T-helper 2 cell (primary cell): ENCODE measurements at places on chromosomes 11 and 22.

DNA sequence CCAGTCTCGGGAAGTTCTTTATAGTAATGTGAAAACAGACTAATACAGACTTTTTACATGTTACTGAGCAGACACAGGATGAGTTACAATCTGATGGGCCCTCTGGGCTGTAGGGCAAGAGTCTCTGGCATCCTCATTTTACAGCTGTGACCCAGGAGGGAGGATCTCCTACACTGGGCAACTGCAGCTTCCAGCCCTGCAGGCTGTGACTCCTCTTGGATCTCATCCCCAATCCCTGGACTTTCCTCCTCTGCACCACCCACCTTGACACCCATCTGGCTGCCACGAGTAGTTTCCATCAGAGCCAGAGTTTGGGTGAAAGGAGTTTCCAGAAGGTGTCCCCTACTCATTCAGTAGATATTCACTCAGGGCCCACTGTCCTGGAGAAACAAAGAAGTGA lies 48.9 kb upstream of the MYEOV start:
- no peak for DNase-seq

GRCh38 chr11:44927174-44927661 lies 23.5 kb downstream of the TP53I11 start:
- DNase-seq: peak; percentile 45

DNA sequence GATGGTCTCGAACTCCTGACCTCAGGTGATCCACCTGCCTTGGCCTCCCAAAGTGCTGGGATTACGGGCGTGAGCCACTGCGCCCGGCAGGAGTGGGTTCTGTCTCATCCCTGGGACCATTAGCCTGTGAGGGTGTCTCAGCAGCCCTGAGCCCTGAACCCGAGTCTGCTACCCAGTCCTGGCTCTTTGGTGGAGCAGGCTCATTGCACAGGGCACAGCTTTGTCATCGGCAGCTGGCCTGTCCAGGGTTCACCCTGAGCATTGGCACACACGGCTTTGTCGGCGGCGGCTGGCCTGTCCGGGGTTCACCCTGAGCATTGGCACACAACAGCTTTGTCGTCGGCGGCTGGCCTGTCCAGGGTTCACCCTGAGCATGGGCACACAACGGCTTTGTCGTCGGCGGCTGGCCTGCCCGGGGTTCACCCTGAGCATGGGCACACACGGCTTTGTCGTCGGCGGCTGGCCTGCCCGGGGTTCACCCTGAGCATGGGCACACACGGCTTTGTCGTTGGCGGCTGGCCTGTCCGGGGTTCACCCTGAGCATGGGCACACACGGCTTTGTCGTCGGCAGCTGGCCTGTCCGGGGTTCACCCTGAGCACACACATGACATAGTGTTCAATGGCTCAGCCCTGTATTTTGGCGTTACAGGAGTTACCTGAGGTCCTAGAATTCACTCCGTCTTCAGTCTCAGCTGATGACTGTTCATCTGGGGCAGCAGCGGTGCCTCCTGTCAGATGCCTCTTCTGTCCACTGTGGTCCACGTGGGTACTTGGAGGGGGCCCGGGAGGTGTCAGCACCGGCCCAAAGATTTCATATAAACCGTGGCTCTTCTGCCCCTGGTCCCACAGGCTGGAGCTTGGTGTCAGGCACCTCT lies 1082.5 kb downstream of the BRD1 start:
- DNase-seq: no peak

DNA sequence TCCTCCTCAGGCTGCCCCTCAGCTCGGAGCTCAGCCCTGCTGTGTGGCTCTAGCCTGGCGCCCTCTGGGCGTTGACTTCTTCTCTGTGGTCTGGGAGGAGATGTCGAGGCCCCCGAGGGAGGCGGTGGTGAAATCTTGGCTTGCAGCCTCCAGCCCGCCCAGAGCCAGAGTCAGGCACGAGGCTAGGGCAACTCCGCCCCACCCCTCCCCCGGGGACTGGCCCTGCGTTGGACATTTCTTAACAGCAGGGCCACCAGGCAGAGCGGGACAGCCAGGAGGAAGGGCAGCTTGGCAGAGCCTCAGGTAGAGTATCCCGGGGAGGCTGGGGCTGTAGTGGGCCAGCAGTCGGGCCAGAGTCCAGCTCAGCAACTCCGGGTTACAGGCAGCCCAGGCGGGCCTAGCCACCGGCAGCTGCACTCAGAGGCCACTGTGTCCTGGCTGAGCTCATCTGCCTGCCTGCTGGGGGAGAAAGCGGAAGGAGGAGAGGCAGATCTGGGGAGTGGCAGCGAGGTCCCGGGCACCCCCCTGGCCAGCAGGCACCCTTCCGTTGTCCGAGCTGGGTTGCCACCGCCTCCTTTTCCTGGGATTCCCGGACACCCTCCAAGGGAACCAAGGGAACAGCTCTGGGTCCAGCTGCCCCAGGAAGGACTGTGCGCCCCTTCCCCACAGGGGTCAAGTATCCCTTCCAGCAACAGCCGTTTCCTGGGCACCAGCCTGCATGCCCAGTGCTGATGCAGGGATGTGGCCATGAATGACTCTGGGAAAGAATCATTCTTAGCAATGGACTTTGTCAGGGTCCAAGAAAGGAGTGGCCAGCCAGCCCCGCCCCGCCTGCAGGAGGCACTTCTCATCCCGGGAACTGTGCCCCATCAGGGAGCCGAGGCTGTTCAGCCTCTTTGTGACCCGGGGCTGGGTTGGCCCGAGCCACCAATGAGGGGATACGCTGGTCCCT lies at the start of gene ALDH3B1:
Gene ALDH3B1, plus strand, starts transcription at position 238 of the 952 bp plus-strand sequence. CDS start 4,971 bp downstream, outside the sequence.
- no peak for DNase-seq

DNA sequence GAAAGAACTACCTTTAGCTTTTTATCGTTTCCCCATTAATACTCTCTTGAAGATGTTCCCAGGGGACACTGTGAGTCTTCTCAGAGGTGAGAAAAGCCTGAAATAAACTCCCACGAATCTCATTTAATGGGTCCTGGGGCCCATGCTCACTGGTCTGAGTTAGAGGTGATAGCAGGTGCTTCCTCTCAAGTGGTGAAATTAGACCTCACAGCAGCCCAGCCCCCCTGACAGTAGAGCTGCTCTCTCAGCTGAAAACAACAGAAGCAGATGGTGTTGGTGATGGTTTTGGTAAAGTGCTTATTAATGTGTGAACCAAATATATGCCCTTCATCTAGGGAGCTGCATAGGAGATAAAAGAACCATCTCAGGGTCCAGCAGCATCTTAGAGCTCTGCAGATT lies 76.8 kb upstream of the VPREB1 start:
- peak; percentile 25 for DNase-seq

DNA sequence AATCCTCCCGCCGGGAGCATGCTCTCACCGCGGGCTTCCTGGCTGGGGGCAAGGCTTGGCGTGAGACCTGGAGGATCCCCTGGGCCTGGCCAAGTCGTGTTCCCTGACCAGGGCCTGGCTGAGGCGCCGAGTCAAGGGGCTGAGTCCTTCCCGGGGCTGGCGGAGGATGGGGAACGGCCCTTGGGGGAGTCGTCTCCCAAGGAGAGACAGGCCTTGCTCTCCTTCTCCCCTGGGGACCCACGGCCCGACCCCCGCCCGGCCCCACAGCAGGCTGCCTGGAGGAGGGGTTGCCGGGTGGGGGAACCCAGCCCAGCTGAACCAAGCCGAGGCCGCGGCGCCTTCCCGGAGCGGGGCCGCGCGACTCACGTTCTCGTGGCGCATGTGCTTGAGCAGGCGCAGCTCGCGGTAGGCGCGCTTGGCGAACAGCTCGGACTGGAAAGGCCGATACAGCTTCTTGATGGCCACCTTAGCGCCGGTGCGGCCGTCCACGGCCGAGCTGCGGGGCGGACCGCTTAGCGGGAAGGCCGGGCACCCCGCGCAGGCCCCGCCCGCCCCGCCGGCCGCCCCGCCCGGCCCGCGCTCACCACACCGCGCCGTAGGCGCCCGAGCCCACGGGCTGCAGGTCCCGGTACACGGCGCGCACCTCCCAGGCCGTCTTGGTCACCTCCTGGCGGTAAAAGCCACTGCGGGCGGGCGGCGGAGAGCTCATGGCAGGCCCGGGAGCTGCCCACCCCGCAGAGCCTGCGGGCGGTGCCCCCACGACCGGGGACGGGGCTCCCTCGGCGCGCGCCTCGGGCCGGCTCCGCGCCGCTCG lies 475 bp downstream of the MAPK12 start:
- DNase-seq: peak; percentile 52

DNA sequence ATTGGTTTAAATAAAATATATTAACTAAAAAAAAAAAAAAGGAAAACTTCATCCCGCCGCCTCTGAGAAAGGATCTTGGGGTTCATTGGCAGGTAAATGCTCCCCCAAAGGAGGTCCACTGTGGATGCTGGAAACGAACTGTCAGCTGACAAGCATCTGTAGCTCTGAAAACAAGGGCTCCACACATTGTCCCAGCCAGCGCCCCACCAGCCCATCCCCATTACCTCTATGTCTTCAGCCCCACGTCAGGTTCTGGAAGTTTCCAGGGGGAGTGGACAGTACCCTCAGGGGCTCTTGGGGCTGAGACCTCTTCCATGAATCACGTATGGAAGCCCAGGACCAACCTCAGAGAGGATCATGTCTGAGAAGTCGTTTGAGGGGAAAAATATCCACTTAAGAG lies 66.4 kb upstream of the WNT7B start:
- DNase-seq: no peak

GRCh38 chr22:47063606-47064005 lies 301.2 kb downstream of the TBC1D22A start:
- no peak for DNase-seq

GRCh38 chr11:11822946-11823345 lies 18.8 kb upstream of the USP47 start:
- DNase-seq: no peak

DNA sequence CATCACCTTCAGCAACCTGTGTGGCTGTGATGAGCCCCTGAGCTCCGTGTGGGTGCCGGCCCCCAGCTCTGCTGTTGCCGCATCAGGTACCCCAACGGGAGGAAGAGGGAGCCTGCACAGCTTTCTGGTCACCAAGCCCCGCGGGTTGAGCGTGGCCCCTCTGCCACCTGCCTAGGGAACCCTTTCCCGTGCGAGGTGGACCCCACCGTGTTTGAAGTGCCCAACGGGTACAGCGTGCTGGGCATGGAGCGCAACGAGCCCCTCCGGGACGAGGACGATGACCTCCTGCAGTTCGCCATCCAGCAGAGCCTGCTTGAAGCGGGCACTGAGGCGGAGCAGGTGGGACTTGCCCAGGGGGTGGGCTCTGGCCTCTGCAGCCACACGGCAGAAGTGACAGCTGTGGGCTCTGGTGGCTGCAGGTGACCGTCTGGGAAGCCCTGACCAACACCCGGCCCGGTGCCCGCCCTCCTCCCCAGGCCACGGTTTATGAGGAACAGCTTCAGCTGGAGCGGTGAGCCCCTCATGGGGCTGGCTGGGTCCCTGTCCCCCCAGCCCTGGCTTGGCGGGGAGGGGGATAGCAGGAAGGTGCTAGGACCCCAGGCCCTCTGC lies 1.9 kb upstream of the SSH3 start:
- no peak for DNase-seq

DNA sequence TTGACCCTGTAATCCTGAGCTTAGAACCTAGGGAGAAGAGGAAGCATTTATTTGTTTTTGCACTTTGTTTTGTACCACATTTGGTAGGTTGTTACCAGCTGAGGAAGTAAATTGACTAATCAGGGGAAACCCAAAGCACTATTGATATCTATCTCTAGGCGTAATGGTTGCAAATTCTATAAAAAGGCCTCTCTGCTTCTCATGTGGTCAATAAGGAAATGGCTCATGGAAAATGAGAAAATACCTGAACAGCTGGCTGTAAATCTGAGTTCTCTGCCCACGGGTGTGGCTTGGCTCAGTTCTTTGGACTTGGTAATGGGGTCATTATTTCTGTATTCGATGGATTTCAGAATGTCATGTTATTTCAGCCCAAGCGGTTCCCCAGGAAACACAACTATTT lies 42.4 kb downstream of the BARX2 start:
- no peak for DNase-seq

- peak; percentile 59 for DNase-seq
Observed at GRCh38 chr22:49964136-49965090, 3.8 kb downstream of the PIM3 start.

DNA sequence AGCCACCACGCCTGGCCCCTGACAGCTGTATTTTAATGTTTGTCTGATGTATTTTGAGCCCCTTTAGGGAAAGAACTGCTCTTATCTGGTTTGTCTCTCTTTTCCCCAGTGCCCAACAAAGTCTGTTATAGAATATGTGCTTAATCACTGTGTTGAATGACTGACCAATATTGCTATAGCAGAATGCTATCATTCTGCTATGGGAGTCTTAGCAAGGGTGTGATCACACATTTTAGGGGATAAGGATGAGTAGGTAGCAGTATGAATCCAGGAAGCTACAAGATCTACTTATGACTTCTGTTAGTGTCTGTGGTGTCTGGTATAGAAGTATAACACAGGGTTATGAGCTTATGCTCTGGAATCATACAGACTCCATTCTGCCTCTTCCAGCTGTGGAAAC lies 117.5 kb upstream of the RRM1 start:
- DNase-seq: no peak

DNA sequence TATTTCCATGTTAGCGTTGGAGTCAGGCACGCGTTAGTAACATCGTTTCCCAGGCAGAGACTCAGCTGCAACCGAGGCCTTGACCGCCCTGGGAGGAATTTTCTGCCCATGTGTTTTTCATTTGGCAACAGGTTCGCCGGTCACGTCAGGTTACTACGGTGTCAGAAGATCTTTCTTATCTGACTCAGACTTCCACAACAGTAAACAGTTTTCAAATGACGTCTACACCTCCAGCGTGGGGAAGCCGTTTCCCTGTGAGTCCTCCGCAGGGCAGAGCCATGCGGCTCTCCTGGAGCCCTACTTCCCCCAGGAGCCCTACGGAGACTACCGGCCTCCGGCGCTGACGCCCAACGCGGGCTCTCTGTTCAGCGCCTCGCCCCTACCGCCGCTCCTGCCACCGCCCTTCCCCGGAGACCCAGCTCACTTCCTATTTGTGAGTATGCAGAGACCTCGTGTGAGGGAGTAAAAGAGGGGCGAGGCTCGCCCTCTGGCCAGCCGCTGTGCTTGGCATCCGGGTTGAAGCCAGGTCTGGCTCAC lies 14.3 kb upstream of the POU2AF3 start:
- DNase-seq: no peak

DNA sequence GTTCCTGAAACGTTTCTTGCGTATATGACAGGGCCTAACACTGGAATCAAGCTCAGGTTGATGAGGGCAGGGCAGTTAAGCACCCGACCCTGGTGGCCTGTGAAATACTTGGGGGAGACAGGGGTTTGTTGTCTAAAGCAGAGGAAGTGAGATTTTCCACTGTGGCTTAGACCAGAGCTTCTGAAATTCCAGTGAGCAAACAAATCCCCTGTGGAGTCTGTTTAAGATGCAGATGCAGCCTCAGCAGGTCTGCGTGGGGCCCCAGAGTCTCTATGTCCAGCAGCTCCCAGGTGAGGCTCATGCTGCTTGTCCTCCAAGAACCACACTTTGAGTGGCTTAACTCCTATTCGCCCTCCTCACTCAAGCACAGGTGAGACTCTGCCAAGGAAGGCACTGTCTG lies 39.1 kb upstream of the PRAME start:
- DNase-seq: no peak
